CD4-positive, alpha-beta T cell treated with Interferon gamma for 1 hour (primary cell): ENCODE measurements at places on chromosomes 1 and 21.

- DNase-seq = no peak
Measured at GRCh38 chr1:30446508-30446907, 276.9 kb downstream of the MATN1 start.

GRCh38 chr1:183267646-183268431 lies 81.8 kb downstream of the LAMC2 start:
- DNase-seq = no peak

GRCh38 chr21:43020177-43020576 lies 45.8 kb downstream of the PKNOX1 start:
- no peak for DNase-seq

DNA sequence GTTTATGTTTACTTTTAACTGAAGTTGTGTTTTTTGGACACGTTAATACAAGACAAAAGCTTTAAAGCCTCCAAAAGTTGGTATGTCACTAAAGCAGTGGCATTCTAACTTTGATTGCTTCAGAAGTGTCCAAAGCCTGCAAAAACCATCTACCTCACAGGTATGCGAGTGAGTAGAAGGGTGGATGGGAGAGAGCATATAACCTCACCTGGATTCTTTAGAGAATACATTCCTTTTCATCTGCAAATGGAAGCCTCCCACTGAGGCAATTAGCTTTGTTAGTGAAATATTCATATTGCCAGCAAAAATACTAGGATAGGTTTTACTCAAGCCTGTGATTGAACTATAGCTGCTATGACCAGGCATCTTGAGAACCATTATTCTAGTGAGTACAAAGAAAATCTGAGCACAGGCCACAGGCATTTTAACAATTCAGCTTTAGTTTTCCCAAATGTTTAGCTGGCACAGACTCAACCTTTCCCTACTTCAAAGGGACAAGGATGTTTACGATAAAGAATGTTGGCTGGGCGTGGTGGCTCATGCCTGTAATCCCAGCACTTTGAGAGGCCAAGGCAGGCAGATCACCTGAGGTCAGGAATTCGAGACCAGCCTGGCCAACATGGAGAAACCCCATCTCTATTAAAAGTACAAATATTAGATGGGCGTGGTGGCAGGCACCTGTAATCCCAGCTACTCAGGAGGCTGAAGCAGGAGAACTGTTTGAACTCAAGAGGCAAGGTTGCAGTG lies 39.7 kb downstream of the MAP3K21 start:
- DNase-seq = no peak

DNA sequence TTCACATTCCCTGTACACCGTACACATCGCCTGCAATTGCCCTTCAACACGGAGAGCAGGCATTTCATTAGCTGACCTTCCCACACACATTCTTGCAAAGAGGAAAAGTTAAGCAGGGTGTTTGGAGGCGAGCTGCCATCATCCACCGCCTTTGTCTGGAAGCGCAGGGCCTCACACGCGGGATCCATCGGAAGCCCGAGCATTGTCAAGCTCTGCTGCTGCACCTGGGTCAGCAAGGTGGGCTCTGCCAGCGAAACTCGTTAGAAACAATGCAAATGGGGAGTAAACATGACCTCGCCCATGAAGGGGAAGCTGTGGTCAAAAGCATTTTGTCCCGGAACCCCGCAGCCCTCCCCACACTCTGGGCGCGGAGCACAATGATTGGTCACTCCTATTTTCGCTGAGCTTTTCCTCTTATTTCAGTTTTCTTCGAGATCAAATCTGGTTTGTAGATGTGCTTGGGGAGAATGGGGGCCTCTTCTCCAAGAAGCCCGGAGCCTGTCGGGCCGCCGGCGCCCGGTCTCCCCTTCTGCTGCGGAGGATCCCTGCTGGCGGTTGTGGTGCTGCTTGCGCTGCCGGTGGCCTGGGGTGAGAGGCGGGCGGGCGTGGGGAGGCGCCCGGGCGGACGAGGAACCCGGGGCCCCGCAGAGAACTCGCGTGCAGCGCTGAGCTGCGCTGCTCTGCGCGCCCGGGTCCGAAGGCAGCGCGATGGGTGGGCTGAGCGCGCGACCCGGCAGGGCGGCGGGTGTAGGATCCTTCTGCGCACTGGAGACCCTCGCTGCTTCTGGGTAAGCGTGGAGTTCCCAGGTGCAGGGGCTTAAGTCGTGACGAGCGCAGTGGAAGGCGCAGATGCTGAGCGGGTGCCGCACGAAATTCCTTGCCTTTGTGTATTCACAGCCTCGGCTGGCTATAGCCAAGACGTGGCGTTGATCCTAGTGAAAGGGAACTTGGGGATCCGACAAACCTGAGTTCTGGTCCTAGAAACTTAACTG lies at the start of gene CR1:
TSS of gene CR1 (plus strand) at position 357 of the 992 bp plus-strand sequence. CDS start at position 468, 111 bp downstream.
- peak; percentile 51 for DNase-seq

DNA sequence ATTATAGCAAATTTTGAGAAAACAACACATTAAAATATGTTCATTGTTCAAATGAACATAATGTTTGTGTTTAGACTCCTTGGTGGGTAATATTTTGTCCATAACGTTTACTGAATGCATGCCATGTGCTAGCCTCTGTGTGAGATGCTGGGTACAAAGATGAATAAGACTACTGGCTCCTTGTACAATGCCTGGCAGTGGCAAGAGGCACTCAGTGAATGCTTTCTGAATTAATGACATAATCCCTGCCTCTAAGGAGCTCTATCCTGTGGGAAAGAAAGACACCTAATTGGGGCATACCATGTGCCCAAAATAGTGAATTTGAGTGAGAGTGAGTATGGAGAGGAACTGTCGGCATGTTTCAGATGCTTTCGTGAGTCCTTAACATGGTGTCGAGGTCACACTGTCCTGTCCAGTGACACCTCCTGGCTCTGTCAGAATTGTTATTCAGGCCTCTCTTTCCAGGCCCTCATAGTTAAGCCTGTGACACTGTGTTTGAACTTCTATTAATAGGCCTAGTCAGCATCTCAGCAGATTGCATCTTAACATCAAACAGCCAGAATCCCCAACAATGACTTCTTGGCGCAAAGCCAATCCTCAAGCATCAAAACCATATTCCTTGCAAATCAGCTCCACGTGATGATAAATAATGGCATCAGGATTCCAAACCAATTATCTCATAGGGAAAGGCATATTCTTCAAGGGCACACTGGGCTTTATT lies 32.8 kb upstream of the S1PR1 start:
- no peak for DNase-seq

DNA sequence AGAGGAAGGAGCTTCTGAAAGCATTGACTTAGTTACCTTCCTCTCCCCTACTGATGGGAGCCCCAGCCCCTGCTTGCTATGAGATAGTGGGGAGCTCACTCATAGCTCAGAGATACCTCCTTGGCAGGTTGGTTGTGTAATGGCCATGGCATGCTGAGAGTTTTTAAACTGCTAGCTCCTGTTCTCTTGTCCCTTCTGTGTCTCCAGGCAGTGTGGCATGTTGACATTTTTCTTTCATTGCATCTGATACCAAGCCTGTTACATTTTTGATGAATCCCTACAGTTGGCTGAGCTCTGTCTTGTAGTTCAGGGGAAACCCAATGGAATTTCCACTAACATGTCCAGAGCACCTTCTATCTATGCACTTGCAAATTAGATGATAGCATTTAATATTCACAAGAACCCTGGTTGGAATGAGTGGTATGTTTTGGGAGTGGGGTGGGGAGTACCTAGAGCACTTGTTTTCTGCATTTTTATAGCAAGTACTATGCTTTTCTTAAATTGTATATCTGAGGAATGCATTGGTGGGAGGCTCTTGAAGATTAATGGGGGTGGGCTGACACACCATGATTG lies 39.1 kb upstream of the EFCAB14 start:
- DNase-seq = no peak

DNA sequence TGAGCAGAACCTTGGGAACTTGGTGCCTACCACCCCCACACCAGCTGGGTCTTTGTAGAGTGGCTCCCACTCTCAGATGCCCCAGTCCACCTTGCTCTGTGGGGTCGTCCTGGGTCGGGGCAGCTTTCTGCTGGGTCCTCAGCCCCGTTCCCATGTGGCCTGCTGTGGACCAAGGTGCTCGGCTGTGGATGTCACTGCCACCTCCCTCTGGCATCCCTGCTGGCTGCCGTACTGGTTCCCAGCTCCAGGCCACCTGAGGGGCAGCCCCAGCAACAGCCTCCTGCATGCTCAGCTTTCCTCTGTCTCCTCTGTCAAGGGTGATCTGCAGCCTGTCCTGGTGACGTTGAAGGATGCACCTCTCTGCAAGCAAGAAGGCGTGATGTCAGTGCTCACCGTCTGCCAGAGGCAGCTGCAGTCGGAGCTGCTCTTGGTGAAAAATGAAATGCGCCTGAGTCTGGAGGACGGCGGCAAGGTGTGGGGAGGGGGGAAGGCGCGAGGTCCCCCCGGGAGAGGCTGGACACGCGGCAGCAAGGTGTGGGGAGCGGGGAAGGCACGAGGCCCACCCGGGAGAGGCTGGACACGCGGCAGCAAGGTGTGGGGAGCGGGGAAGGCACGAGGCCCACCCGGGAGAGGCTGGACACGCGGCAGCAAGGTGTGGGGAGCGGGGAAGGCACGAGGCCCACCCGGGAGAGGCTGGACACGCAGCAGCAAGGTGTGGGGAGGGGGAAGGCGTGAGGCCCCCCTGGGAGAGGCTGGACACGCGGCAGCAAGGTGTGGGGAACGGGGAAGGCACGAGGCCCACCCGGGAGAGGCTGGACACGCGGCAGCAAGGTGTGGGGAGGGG lies 45.9 kb upstream of the DIP2A start:
- DNase-seq = no peak

DNA sequence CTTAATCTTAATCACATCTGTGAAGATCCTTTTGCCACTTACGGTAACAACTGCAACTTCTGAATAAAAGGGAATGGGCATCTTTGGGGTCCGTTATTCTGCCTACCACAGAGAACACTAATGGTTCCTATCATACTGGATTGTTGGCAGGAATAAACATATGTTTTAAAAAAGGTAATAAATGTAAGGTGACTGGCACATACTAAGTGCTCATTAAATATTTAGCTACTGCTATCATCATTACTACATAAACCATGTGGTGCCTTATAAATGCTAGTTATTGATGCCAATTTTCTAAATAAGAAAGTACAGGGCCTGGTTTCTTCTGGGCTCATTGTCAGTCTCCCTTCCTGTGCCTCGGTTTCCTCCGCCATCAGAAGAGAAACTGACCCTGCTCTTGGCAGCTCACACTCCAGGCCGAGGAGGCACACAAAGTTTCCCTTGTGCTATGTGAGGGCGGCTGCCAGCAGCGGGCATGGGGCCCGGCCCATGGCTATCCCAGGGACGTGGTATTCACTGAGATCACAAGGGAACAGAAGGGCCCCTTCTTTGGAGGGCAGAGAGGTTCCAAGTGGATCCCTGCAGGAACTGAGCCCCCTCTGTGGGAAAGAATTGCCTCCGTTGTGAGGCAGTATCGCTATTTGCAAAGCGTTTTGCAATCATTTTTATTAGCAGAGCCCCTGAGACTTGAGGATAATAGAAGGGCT lies 26.2 kb downstream of the NAV1 start:
- DNase-seq = no peak

- DNase-seq = no peak
Measured at GRCh38 chr1:26529405-26529654, 231 bp upstream of the RPS6KA1 start.

- DNase-seq = no peak
Measured at GRCh38 chr21:44365967-44366585, 12.7 kb downstream of the TRPM2 start.

GRCh38 chr1:61953790-61954150 lies 211.5 kb downstream of the PATJ start:
- DNase-seq = no peak

GRCh38 chr1:9716404-9717192 lies 65.1 kb downstream of the PIK3CD start:
- no peak for DNase-seq

DNA sequence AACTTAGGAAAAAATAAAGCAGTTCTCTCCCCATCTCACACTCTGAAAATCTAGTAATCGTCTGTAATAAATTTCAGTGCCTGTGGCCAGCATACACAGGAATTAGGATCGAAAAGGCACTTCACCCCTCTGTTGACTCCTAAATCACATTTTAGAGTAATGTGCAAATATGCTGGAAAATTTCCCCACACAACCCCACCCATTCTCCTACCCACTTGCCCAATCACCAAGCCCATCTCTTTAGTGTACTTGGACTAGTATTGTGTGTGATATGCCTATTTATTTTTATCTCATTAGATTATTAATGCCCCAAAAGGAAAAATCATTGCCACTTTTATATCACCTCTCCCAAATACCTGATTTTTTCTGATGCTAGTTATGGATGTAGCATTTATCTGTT lies 323.3 kb downstream of the ASTN1 start:
- no peak for DNase-seq

DNA sequence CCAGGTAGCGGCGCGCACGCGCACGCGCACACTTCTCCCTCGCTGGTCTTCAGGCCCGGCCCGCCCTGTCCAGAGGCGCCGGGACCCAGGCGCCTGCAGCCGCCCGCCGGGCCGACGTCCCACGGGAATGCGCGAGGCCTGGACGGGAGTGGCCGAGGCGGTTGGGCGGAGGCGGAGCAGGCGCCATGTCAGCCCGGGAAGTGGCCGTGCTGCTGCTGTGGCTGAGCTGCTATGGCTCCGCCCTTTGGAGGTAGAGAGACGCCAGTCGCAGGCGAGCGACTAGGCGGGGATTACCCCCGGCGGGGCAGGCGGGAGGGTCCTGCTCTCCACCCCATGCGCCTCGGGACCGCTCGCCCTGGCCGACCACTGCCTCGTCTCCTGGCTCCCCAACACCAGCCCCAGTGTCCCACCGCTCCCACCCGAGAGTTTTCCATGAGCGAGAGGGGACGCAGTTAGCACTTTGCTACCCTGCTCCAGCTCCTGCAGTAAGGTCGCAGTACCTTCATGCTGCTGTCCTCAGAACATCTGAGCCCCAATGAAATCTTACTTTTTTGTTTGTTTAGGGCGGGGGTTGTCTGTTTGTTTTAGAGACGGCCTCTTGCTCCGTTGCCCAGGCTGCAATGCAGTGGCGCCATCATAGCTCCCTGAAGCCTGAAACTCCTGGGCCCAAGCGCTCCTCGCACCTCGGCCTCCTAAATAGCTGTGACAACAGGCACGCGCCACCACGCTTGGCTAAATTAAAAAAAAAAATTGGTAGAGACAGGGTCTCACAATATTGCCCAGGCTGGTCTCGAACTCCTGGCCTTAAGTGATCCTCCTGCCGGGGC lies at the start of gene CATSPERE:
TSS of gene CATSPERE (plus strand) at position 29 of the 827 bp plus-strand sequence. CDS start at position 186, 157 bp downstream.
- peak; percentile 74 for DNase-seq

GRCh38 chr1:218317061-218317460 lies 28.1 kb upstream of the TGFB2 start:
- no peak for DNase-seq

DNA sequence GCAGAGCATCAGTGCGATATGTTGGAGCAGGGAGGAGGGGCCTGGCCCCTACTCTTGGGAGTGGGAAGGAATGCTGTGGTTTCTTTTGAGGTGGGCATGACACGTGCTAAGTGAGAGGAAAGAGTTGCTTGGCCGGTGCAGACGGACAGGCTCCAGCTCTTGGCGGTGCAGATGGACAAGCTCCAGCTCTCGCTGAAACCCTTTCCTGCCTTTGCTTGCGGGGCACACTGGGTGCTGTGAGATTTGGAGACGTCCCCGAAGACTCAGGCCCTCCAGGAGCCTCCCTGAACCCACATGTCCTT lies 15.9 kb downstream of the PDXK start:
- DNase-seq = no peak

DNA sequence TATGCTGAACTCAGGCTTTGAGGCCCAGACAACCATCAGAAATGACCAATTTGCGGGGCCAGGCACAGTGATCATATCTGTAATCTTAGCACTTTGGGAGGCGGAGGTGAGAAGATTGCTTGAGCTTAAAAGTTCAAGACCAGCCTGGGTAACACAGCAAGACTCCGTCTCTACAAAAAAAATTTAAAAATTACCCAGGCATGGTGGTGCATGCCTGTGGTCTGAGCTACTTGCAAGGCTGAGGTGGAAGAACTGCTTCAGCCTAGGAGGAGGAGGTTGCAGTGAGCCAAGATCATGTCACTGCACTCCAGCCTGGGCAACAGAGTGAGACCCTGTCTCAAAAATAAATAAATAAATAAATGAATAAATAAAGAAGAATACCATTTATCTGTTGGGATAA lies 156.5 kb downstream of the EIF4G3 start:
- no peak for DNase-seq
